CD4-positive, alpha-beta T cell (primary cell): ENCODE measurements at places on chromosomes 1 and 21.

- no peak for DNase-seq
Observed at GRCh38 chr1:247437551-247438505, 20.1 kb downstream of the OR2B11 start.

- no peak for DNase-seq
Observed at GRCh38 chr1:228390649-228391048, 16.0 kb downstream of the TRIM11 start.

DNA sequence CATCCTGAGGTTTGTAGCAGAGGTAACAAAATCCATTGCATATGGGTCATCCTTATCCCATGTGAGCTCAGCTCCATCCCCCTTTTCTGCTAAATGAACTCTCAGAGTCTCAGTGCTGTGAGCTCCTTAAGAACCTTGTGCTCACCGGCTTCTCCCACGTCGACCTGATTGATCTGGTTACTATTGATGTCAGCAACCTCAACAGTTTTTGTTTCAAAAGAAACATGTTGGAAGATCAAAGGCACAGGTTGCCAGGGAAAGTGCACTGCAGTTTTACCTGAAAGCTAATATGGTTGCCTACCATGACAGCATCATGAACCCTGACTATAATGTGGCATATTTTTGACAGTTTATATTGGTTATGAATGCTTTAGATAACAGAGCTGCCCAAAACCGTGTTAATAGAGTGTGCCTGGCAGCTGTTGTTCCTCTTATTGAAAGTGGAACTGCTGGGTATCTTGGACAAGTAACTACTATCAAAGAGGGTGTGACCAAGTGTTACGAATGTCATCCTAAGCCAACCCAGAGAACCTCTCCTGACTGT, 131.4 kb downstream of the HS2ST1 start:
- DNase-seq, result peak; percentile 28

DNA sequence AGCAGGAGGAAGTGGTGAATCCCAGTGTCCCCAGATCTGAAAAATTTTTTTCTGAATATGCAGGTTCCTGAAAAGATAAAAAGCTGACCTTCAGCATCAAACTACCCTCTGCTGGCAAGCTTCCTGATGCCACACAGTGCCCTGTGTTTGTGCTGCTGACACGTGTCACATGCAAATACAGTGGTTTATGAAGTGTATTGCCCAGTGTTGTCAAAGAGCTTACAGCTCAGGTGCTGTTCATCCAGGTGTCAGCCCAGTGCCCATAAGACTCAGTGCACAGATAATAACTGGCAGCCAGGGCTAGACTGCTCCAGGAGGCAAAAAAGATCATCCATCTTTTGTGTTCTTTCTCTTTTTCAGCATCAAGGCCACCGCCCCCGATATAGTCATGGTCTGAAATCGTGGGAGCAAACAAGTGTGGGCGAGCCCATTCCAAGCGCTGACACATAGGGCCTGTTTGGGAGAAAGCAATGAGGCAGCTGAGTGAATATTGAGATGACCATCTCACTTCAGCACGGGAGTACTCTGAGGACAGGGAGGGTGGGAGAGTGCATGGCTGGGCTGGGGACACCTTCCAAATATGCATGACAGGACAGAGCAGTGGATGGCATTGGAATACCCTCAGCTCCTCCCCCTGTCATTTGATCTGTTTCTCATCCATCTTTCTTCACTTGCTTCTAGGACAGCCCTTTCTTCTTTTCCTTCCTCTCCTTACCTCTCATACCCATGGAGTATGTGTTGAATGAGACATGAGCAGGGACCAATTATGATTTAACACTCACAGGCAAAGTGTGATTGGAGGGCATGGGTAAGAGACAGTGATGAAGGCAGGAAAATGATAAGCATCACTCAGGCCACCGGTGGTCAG, 6.4 kb upstream of the KCNK1 start:
- DNase-seq, result no peak

- peak; percentile 23 for DNase-seq
Observed at GRCh38 chr1:54791880-54792522, 9.1 kb downstream of the TTC22 start.

GRCh38 chr1:19356266-19356665, 44.1 kb downstream of the SLC66A1 start:
- no peak for DNase-seq

DNA sequence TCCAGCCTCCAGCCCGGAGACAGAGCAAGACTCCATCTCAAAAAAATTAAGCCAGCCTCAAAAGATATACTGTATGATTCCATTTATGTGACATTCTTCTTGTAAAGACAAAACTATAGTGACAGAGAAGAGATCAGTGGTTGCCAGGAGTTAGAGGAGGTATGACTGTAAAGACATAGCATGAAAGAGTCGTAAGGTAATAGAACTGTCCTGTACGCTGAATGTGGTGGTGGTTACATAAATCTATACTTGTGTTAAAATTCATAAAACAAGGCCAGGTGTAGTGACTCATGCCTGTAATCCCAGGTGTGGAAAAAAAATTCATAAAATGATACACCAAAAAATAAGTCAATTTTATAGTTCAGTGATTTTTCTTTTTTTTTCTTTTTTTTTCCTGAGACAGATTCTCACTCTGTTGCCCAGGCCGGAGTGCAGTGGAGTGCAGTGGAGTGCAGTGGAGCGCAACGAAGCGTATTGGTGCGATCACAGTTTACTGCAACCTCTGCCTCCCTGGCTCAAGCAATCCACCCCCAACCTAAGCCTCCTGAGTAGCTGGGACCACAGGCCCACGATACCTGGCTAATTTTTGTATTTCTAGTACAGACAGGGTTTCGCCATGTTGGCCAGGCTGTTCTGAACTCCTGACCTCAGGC, 84.9 kb upstream of the CXADR start:
- no peak for DNase-seq

GRCh38 chr1:228108055-228108690, 926 bp downstream of the MRPL55 start:
- peak; percentile 42 for DNase-seq

- DNase-seq, result no peak
Observed at GRCh38 chr1:210262167-210262896, 29.7 kb downstream of the SERTAD4 start.

DNA sequence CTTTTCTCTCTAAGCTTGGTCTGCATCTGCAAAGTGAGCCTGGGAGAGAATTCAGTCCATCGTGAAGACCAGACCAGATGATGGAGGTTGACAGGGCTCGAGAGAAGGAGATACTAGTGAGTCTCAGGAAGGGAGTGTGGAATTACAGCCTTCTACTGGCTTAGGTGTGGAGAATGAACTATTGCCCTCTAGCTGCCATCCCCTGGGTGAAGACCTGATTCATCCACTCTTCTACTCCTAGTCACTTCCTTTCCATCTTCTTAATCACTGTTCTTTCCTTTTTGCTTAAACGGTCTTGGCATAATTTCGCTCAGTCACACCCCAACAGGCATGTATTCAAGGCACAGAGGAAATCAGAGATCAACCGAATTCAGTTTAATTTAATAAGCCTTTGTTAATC, 34.0 kb upstream of the HSD17B7 start:
- DNase-seq, result no peak

- DNase-seq, result no peak
Observed at GRCh38 chr1:19469004-19469403, 16.3 kb downstream of the CAPZB start.

DNA sequence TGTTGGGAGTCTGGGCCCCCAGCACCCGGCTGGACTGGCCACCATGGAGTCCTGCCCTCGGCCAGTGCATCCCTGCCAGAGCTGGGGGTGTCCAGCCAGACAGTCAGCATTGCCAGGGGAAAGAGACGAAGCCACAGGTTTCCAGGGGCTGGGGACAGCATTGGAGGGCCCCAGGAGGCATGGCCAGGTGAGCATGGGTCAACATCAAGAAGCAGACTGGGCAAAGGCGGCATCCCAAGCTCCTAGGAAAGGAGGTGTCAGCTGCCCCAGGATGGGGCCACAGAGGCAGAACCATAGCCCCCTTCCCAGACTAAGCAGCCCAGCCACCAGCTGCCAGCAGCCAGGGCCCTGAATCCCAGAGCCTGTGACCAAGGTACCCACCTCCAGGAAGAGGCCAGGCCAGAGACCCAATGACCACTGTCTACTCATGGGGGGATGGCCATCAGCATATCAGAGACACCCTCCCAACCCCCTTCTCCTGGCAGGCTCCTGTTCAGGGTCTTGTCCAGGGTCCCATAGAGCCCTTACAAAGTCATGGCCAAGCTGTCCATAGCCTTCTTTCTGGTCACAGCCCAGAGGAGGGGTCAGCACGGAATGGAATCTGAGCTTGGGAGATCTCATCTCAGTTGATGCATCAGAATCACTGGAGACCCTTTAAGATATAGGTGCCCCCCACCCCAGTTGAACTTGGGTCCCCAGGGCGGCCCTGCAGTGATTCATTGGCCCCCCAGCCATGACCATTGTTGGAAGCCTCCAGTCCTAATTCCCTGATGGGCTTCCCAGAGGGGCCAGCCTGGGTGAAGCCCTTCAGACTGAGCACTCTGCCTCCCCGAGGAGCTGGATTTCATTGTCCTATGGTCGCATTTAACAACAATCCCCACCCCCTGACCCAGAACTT, 32.5 kb downstream of the WNT3A start:
- no peak for DNase-seq

- no peak for DNase-seq
Observed at GRCh38 chr1:200899451-200899915, 4.8 kb downstream of the INAVA start.

DNA sequence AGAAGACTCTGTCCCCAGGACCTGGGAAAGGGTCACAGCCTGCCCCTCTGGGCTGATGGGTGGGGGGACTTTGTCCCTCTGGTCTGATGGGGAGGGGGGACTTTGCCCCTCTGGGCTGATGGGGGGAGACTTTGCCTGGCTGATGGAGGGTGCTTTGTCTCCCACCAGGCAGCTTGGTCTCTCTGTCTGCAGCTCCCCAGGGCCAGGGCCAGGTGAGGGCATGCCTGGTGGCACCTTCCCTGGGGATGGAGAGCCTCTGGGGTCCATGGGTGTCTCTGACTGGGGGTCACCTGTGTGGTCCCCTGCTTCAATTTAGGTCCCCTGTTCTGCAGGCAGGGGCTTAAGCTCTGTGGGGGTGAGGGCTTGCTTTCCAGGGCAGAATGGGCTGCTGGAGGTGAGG, 23.5 kb upstream of the TTC34 start:
- no peak for DNase-seq

DNA sequence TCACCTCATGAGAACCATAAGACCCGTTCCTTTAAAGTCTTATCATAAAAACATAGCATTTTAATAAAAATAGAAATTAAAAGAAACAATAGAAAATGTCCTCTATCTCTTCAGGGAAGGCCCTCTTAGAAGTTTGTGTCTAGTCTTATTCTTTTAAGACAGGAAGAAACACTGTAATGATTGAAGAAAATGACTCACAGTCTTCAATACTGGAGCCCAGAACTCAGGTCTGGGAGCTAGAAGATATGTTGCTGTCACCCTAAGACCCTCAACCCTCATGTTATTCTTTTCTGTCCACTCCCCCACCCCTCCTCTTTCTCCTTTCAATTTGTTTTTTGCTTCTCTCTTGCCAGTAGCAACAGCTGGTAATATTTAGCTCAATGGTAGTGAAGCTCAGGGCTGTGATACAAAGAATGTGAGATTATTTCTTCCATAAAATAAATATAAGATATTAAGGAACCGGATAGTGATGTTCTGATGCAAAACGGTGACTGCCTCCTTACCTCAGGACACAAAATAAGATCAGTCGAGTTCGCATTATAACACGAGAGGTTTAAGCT, 12.0 kb downstream of the DUSP10 start:
- DNase-seq, result no peak

- DNase-seq, result no peak
Observed at GRCh38 chr1:201826830-201827229, 2.1 kb upstream of the IPO9 start.

DNA sequence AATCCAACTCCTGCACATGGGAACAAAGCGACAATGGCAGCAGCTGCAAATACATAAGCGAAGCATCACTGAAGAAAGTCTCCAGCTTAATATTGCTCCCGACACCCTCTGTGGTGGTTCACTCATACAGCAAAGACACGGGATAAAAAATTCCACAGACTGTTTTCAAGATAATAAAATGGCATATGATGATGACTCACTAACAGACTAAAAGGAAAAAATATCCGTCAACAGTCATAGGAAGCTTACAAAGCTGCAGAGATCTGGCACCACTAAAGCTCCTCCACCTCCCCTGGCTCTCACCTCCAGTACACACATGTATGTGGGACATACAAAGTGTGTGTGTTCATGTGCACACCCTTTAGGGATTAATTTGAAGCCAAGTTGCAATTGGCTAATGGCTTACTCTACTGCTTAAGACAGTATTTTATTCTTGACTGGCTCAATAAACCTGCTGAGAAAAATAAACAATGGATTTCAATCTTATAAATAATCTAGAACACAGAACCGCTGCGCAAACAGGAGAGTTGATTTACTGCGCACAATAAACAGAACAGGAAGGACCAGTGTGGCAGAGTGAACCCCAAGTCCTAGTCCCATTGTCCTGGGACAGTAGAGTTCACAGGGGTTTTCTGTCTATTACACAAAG, 94.4 kb downstream of the SLC45A1 start:
- DNase-seq, result no peak
